Breast epithelium (tissue), 4 donors: ENCODE measurements at places on chromosomes 5 and 9. TPM values are rescaled to one million over a fixed set of nuclear protein-coding genes. Genes with fewer than 3 reads are reported as not detected.

GRCh38 chr9:217950-218349 is 3.3 kb downstream of the DOCK8 start:
- no peaks in the 10 kb centered on the region for H3K36me3 ChIP-seq
- no peak overlapping the region for H3K27ac ChIP-seq
- H3K27me3 ChIP-seq = no peaks in the 10 kb centered on the region
- no peak overlapping the region for H3K4me3 ChIP-seq
- no peak for DNase-seq

- DNase-seq = no peak
- no peak overlapping the region for H3K27ac ChIP-seq
- no peaks in the 10 kb centered on the region for H3K27me3 ChIP-seq
- no peaks in the 10 kb centered on the region for H3K36me3 ChIP-seq
Observed at GRCh38 chr5:32785611-32786254, 74.6 kb downstream of the NPR3 start.

MRNIP gene
- total RNA-seq = 67.2 TPM

- no peaks in the 10 kb centered on the region for H3K27me3 ChIP-seq
- H3K4me1 ChIP-seq = no peaks in the 10 kb centered on the region
- H3K36me3 ChIP-seq = no peaks in the 10 kb centered on the region
- no peak overlapping the region for H3K4me3 ChIP-seq
- no peak for DNase-seq
- no peak overlapping the region for H3K27ac ChIP-seq
Observed at GRCh38 chr9:128838338-128838737, 8.7 kb upstream of the SPOUT1 start.

GRCh38 chr5:35651002-35651756 is 33.5 kb downstream of the SPEF2 start:
- no peaks in the 10 kb centered on the region for H3K27me3 ChIP-seq
- no peaks in the 10 kb centered on the region for H3K4me1 ChIP-seq
- H3K4me3 ChIP-seq = no peak overlapping the region
